ENCODE measurements at places on chromosomes 12 and 14. TPM values are rescaled to one million over a fixed set of nuclear protein-coding genes. Genes with fewer than 3 reads are reported as not detected.

The RHOJ gene
- total RNA-seq, result not detected

The HSP90B1 gene
- total RNA-seq, result 1,151 TPM

The PLEKHG7 gene
- total RNA-seq, result not detected

The TGFB3 gene
- 0.99 TPM for total RNA-seq

The PMCH gene
- not detected for total RNA-seq

The OR4Q2 gene
- not detected for total RNA-seq

The LUM gene
- not detected for total RNA-seq

The MIP gene
- not detected for total RNA-seq

The SLC17A8 gene
- total RNA-seq, result not detected

The MFAP5 gene
- total RNA-seq, result 158 TPM

The BRAP gene
- 16.0 TPM for total RNA-seq

The NUP37 gene
- 68.8 TPM for total RNA-seq

The SPSB2 gene
- 9.9 TPM for total RNA-seq

The C14orf180 gene
- total RNA-seq, result not detected
